ENCODE measurements at places on chromosomes 3 and 15.

GRCh38 chr3:49019941-49020329 lies 1.6 kb upstream of the DALRD3 start:
- DNase-seq = no peak

- no peak for DNase-seq
These were observed 4.2 kb downstream of the AMOTL2 start for GRCh38 chr3:134369861-134370596.

DNA sequence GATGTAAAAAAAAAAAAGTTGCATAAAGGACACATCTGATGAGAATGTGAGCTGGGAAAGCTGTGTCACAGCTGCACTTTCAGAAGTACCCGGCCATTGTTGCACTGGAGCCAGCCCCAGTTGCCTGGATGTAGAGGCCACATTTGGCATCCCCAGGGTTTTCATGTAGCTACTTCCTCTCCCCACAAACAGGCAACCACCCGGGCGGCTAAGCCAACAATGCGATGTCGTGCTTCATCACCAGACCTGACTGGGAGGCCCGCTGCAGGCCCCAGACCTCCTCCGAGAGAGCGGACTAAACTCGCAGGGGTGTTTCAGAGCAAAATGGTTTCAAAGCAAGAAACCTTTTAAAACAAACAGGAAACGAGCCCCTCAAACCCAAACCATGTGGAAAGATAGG lies 142.3 kb downstream of the TMCO5A start:
- DNase-seq = no peak

DNA sequence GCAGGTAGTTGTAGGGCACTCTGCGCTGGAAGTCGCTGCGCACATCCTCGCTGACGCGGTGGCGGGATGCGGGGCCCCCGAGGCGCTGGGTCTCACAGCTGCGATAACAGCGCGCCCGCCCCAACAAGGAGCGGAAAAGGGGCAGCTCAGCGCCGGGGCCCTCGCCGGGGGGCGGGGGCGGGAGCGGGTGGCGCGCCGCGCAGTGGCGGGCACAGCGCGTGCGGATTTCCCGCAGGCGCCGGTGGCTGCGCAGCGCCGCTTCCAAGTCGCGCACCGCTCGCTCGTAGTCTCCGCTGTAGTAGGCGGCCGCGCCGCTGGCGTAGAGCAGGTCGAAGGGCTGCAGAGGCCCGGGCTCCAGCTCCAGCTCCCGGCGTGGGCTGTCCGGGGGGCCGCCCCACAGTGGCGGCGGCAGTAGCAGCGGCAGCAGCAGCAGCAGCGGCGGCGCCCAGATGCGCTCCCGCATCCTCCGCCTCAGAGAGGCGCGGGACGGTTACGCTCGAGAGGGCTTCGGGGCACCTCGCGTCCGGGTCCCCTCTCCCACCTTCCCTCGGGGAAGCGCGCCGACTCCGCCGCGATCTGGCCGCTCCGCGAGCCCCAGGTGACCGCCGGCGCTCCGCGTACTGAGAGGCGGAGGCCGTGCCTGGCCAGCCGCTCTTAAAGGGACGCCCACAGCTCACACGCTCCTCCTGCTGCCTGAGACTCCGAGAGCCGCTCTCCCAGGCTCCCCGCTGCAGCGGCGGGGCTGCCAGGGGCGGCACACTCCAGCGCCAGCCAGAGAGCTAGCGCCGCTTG lies at the start of gene P3H2:
TSS of gene P3H2 (minus strand) at position 629 of the 792 bp plus-strand sequence. CDS start at position 463, 166 bp downstream.
- DNase-seq = no peak

GRCh38 chr3:8455526-8456411 lies 45.9 kb upstream of the LMCD1 start:
- no peak for DNase-seq

- no peak for DNase-seq
These were observed 470.7 kb upstream of the CBLB start for GRCh38 chr3:106339551-106339950.

- DNase-seq = no peak
These were observed 131.7 kb upstream of the PLXND1 start for GRCh38 chr3:129738172-129738571.

DNA sequence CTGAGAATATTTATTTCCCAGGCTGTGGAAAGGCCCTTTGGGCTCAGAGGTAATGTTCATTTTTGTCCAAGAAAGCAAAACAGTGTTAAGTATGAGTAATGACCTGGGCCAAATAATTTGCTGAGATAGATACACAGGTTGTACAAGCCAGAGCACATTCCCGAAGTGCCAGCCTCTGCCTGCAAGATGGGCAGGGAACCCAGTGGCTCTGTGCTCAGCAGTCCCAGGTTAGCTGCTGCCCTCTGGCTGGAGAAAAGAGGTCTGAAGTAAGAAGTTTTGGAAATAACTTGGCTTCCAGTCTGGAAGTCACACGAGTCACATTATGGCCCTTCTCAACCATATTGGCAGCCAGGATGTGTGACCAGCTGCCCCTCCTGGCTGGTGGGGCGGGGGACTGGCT lies 20.2 kb downstream of the MYZAP start:
- DNase-seq = no peak

DNA sequence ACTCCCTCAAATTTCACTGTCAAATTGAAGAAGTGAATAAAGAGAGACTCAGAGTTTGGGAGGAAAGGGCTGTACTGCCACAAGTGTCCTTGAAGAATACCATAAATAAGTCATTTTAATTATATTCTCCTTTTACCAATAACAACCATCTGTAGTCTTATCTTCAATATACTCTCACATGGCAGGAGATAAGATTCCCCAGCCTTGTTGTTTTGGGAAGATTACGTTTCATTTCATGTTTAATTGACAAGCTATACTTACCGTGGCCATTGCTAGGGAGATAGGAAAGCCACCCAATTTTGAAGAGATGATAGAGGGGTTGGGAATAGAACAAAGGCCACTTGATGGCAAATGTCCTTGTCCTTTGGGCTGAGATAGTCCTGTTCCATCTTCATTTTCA lies 2.3 kb downstream of the MINDY4B start:
- no peak for DNase-seq

DNA sequence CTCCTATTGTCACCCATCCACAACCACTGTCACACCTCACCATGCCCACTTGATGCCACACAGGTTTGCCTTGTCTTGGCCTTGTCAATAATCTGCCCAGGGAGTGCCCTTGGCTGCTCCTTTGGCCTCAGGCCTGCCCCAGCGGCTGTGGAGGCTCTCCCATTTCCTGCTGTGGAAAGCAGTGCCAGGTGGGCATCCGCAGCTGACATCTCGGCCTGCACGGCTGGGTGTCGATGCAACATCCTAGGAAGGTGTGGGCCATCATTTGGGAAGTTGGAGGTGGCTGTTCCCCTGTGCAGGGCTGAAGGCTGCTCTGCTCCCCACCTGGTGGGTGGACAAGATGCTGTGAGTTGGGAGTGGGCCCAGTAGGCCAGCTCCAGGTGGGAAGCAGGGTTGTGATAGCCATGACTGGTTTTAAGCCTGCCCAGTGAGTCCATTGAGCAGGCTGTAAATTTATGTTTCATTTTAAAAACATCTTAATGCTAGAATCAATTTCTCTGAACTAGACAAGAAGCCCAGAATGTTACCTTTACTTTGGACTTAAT lies 12.5 kb downstream of the DNAH1 start:
- no peak for DNase-seq

- DNase-seq = no peak
These were observed 8.5 kb upstream of the CTXND1 start for GRCh38 chr15:80260551-80260950.

GRCh38 chr15:101803676-101804075 lies 367 bp downstream of the OR4F6 start:
- DNase-seq = no peak

GRCh38 chr3:172320468-172320867 lies 127.8 kb downstream of the GHSR start:
- DNase-seq = no peak

DNA sequence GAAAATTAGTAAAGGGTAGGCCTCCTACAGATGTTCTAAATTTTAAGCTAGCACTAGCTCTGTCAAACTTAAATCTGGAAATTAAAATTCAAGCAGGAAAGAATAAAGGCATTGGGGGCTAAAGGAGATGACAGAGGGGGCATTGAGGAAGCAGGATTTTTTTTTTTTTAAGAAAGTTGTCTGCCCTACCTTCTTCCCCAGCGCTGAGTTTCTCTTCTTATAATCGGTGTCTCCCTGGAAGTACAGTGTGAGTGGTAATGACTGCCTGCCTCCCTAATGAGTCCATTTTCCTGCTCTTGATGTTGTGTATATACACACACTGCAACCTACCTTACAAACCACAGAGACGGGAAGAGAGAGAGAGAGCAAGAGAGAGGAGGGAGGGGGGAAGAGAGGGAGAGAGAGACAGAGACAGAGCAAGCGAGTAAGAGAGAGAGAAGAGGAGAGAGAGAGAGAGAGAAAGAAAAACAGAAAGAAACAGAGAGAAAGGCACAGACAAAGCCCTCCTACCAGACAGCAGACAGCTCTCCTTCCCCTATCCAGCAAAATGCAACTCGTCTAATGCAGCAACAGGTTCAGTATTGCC lies 47.0 kb downstream of the ZBTB20 start:
- no peak for DNase-seq

- DNase-seq = no peak
These were observed 107.0 kb downstream of the ETFA start for GRCh38 chr15:76204109-76204845.

DNA sequence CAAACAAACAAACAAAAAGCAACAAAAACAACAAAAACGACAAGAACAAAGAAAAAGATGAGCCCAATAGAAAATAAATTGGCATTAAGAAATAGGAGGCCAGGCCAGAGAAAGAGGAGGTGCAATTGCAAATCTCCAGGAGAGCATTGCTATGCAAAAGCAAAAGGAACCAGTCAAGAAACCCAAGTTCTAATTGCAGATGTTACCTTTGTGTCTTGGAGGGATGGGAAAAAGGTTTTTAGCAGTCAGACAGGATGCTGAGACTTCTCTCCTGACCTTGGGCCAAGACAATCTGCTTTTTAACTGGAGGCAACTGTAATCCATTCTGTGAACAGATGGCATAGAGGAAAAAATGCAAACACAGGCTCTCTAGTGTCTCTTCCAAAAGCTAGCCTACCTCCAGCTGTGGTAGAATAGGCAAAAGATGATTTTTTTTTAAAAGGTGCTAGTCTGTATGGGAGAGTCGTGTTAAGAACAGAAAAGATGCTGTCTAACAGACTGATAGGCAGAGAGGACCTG lies 56.4 kb downstream of the LSAMP start:
- DNase-seq = no peak

- no peak for DNase-seq
These were observed 192.4 kb upstream of the DPH6 start for GRCh38 chr15:35738370-35738769.

DNA sequence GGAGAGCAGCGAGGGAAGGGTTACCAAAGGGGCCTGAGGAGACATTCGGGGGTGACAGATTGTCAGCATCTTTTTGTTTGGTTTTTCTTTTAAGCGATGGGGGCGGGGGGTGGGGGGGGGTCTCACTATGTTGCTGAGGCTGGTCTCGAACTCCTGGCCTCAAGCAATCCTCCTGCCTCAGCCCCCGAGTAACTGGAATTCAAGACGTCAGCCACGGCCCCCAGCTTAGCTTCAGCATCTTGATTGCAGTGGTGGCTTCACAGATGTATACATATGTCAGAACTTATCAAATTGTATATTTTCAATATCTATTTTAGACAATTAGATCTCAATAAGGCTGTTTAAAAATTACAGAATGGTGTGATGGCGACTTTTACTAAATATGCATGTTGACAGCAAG lies 30.9 kb downstream of the ZDHHC19 start:
- DNase-seq = no peak

- no peak for DNase-seq
These were observed 88.6 kb downstream of the OSBPL10 start for GRCh38 chr3:31892500-31892899.

DNA sequence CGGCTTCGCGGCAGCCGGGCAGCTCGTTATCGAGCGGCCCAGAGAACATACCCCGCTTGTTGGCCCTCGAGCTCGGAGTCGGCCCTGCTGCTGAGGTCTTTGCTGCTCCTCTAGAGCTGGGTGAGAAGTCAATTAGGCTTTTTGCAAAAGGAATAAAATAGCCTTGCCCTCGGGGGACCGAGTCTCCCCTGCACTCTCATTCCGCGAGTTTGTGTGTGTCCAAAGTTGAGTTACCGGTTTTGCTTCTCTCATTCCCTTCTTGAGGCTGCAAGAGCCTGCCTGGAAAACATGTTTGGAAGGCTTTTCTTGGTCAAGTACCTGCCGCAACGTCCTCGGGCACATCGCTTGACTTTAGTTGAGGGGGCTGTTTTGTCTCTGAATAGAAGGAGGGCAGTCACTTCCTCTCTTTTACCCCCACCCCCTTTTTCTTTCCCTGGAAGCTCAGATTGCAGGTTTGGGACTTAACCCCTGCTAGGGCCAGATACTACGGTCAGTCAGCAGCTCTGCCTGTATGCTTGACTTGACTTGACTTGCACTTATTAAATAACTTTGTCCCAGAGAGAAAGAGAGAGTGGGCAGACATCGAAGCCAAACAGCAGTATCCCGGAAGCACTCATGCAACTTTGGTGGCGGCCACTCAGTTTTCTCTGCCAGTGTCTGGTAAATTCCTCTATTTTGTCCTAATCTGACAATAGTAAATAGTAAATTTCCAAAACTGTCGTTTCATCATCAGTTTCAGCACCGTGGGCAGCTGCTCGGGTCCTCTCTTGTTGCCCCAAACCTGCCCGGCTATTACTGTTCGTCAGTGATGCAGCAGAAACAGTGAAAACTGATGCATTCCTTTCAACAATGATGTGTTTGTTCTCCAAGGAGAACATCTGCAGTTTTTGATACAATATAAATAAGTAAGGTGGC lies 609 bp downstream of the RNF13 start:
- no peak for DNase-seq

- no peak for DNase-seq
These were observed 17.1 kb downstream of the SLC9A9 start for GRCh38 chr3:143831208-143831607.

GRCh38 chr3:74456166-74456565 lies 158.3 kb downstream of the CNTN3 start:
- no peak for DNase-seq

DNA sequence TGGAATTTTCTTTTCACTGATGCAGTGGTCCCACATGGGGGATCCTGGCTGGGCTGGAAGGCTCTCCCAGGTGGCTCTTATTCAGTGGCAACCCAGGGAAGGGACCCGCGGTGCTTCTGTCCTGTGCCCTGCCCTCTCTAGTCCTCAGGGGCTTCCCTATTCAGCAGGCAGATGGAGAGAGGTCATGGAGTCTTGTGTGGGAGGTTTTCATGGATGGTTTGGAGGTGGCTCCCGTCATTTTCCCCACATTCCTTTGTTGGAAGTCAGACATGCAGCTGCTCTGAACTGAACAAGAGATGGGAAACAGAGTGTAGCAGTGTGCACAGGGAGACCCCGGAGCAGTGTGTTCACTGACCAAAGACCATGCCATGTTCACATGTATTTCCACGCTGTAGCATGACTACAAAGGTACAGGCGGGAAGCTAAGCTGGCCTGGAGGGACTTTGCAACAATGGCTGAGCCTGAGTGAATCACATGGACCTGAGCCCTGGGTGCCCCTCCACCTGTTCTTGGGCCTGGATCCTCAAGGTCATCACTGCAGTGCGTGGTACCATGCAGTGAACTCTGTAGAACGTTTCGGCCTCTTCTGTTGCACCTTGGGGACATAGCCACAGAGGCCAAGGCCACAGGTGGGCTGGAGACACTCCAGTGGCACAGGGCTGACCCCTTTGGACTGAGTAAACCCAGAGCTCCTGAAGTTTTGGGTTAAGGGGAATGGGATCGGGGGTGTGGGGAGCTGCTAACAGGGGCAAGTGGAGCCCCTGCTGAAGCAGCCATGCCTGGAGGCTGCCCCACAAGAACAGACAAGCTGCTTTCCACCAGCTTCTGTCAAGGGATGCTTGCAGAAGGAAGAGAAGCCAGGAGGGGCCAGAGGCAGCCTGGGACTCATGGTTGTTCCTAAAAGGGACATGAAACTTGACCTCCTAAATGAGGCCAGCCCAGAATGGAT lies 123.0 kb downstream of the ASB7 start:
- no peak for DNase-seq

Measured in activated CD4-positive, CD25-positive, alpha-beta regulatory T cell treated with anti-CD3 and anti-CD28 coated beads, Interleukin-2, amount 50 U/mL, for 16 hours (primary cell).